ENCODE measurements at places on chromosomes 12 and 14.

GRCh38 chr14:76473481-76474263 lies 97.7 kb downstream of the ESRRB start:
- DNase-seq: no peak

DNA sequence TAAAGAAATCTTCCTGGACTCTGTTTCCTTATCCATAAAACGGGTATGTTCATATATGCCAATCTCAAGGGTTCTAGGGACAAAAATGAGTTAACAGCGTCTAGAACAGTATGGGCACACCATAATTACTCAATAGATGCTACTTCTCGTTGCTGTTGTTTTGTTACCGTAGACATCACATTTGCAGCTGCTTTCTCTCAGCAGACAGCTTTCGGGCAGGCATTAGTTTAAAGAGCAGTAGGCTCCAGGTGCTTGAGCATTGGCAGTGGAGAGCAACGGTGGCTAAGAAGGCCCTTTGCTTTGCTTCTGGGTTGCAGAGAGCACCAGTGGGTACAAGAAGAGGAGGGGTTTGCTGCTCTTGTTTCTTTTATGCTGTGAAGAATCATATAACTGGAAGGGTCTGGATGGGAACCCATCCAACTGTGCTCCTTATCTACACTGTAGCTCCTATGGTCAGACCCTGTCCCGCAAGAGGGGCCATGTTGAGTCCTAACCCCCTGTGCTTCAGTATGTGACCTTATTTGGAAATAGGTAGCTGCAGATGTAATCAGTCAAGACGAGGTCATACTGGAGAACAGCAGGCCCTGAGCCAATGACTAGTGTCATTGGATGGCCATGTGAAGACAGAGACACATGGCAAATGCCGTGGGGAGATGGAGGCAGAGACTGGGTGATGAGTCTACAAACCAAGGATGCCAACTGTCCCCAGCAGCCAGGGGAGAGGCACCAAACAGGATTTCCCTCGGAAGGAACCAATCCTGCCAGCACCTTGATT lies 120.0 kb downstream of the RBM19 start:
- no peak for DNase-seq

- DNase-seq: no peak
Measured at GRCh38 chr14:31837031-31837430, 240.1 kb upstream of the ARHGAP5 start.

- DNase-seq: peak; percentile 71
Measured at GRCh38 chr12:124432376-124432775, 135.0 kb downstream of the NCOR2 start.

DNA sequence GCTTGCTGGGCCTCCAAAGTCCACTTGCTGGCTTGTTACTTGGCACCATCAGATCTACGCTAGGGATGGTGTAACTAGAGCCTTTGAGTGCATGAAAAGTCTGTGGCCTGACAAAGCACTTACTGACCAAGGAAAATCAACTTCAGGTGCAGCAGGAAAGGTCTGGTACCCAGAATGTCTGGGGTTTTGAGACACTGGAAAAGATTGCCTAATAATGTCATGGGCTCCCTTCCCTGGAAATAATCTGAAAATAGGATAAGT lies 106.7 kb downstream of the ZFP36L1 start:
- no peak for DNase-seq

- DNase-seq: no peak
Measured at GRCh38 chr14:24079491-24080141, 8.3 kb downstream of the CPNE6 start.

DNA sequence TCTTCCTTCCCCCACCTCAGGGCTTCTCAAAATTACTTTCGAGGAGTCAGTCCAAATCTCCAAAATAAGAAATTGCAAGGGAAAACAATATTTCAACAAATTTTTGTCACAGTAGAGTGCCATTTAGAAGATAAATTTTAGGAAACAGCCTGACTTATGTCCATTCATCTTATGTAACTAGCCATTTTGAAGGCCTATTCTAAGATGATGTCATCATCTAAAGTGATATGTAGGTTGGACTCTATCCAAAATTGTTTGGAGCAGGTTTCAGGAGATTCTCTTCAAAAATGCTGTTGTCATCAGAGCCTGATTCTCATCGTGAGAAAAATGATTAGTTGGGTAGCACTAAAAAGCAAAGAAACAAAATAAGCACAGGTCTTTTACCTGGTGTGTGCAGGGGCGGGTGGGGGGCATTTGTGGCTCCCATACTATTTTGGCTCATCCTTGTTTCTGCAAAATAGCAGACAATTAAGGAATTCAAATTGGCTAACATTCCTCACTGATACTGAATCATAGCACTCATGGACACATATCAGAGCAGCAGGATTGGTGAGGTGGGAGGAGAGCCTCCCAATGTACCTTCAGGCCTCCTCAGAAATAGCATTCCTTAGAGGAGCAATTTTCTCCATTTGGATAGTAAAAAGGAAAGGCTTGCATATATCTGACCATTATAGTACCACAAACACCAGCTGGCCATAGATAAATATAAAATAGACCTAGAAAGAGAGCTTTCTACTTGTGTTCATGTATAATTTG lies 360.9 kb upstream of the NAV3 start:
- DNase-seq: no peak

DNA sequence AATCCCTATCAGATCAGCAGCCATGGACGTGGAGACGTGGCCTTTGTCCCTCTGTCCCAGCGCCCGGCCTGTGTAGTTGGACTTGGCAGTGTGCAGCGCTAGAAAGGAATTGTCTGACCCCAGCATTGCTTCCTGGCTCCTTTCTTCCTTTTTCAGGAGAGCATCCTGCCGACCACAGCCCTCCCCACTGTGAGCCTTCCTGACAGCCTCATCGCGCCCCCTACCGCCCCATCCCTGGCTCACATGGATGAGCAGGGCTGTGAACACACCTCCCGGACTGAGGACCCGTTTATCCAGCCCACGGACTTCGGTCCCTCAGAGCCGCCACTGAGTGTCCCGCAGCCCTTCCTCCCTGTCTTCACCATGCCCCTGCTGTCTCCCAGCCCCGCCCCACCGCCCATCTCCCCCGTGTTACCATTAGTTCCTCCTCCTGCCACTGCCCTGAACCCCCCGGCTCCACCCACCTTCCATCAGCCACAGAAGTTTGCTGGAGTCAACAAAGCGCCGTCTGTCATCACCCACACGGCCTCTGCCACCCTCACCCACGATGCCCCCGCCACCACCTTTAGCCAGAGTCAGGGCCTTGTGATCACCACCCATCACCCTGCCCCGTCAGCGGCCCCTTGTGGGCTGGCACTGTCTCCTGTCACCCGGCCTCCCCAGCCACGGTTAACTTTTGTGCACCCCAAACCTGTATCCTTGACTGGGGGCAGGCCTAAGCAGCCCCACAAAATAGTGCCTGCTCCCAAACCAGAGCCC lies 40.6 kb downstream of the IL31 start:
- no peak for DNase-seq

GRCh38 chr12:21553329-21553675 lies 27.2 kb downstream of the SPX start:
- no peak for DNase-seq

DNA sequence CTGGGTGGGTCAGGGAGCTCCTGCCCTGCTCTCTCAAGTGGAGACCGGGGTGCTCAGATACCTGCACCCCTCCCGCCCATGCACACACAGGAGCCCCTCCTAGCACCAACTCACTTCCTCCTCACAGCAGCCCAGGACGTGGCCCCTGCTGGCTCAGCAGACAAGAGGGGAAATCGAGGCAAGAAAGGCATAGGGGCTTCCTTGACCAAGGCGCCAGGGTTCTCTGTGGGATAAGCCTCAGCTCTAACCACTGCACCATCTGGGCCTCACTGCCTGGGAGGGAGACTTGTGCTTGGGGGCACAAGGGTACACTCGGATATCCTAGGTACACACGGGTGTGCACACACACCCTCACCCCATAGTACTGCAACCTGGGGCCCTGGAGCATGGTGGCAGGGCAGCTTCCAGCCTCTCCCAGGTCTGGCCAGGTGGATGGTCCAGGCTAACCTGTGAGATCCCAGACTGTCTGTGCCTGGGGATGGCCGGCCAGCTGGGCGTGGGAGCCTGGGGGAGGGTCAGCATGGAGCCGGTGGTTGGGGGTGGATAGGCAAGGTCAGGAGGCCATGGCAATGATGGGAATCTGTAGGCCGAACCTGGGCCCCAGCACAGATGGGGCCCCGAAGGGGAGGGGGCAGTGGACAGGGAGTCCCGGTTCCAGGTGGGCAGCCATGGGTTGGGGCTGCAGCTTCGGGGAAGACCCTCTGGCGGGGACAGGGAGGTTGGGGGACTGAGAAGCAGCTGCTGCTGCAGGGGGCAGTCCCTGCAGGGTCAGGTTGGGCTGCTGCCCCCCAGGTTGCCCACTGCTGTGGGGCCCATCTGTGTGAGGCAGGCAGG lies 312.4 kb downstream of the TMEM121 start:
- no peak for DNase-seq

DNA sequence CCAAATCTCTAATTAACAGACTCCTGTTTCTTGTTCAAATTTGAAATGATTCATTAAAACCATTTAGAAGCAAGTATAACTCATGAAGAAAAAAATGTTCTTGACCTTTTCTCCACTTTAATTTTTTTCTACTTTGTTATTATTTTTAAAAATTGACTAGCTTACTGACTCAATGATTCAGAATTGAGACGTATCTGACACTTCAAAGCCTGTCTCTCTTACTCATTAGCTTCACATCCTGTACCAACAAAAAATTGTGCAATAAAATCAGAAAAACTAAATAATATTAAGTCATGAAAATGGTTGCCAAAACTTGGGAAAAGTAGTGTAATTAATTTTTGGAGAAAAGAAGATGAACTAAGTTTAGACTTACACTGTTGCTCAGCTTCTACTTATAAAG lies 331.2 kb downstream of the SLC16A7 start:
- DNase-seq: no peak

GRCh38 chr14:45377166-45377565 lies 124.2 kb upstream of the MIS18BP1 start:
- no peak for DNase-seq

DNA sequence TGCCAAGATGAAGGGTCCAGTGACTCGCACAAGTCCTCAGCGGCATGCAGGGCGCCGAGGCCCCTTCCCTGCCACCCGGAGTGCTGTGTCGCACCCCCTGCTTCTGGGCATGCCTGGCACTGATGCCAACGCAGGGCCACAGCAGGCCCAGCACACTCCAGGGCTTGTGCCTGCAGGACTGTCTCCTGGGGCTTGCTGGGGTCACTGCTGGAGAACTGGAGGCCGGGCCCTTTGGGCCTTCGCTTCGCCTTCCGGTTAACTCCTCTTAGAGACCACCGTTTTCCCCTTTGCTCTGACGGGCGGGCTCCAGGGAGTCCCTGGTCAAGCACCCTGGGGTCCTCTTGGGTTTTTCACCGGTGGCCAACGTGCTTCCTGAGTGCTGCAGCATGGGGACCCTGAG lies 79.6 kb downstream of the WDR20 start:
- no peak for DNase-seq

GRCh38 chr12:13000925-13001774 lies 1.1 kb upstream of the HEBP1 start:
- DNase-seq: peak; percentile 64
